ENCODE measurements at places on chromosomes 16 and 17.

GRCh38 chr17:44911133-44912001, 3.9 kb downstream of the GFAP start:
- DNase-seq: peak; percentile 37

- DNase-seq: no peak
These were observed 36.2 kb downstream of the PRMT7 start for GRCh38 chr16:68346892-68347480.

DNA sequence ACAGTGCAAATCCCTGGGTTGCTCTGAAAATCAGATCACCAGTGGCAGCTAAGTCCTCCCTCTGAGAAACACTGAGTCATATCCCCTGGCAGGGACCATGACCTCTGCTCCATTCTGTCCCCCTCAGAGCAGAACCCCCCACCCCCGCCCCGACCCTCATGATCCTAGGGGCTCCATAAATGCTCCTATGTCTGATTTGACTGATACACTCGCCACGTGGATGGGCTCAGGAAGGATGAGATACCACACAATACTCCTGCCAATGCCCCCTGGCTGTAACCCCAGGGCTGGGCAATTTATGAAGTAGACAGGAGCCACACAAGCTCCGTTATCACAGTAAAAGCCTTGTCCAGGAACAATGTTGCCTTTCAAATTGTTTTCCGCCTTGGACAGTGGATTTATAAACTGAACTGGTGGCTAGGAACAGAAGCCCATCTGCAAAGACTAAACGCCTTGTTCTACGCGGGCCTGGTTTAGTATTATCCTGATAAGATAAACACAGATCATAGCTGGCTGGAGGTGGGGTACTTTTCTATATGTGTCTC, 394.8 kb downstream of the SLC39A11 start:
- no peak for DNase-seq

DNA sequence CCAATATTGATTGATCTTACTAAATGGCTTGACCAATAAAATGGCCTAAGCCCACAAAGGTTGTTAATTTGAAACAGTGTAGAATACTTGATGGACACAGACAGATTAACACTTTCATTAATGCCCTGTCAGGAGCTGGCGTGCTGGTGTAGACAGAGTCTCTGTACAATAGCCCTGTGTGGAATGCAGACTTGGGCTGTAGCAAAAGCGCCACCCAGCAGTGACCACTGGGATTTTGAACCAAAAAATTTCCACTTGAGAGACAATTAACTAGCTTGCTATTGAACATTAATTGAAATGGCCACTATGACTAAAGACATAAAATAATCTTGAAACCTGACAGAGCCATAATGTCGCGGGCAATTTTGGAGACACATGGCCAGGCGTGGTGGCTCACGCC, 19.7 kb upstream of the GUCY2D start:
- DNase-seq: no peak

GRCh38 chr16:13307851-13308250, 406.5 kb downstream of the SHISA9 start:
- no peak for DNase-seq
